ENCODE measurements at places on chromosomes 11 and 22.

GRCh38 chr11:114195981-114196731 is 100.0 kb upstream of the NNMT start:
- peak; percentile 25 for DNase-seq

GRCh38 chr11:6646576-6646917 is 9.1 kb downstream of the DCHS1 start:
- no peak for DNase-seq

DNA sequence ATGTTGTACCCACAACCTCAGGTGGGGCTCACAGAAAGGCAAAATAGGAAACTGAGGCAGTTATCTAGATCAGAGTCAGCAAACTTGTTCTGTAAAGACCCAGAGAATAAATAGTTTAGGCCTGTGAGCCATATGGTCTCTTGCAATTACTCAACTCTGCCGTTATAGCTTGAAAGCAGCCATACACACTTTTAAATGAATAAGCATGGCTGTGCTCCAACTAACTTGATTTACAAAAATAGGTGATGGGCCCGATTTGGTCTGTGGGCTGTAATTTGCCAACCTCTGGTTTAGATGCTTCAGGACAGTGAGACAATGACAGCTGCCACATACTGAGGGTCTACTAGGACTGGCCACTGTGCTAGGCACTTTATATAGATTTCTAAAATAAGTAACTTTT is 198.8 kb upstream of the NARS2 start:
- DNase-seq, result no peak

DNA sequence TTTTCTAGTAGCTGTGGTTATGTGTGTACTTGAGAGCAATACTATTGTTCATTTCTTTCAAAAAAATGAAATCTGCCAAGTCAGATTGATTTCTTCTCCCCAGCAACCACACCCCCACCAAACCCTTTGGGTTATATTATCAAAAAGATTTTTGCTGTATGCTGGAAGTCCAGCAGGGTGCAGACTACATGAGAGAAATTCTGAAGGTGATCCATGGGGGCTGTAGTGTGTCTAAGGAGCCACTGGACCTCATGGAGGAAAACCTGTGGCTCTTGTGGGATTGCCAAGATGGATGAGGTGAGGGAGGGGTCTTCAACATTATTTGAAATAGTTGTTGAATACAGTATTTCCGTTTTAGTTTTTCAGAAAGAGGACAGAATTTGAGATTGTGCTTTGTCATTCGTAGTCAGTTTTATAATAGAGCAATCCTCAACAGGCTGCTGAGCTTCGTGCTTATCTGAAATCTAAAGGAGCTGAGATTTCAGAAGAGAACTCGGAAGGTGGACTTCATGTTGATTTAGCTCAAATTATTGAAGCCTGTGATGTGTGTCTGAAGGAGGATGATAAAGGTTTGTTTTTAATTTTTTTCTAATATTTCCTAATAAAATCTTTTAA is 3.1 kb downstream of the EIF3M start:
- DNase-seq, result peak; percentile 58

DNA sequence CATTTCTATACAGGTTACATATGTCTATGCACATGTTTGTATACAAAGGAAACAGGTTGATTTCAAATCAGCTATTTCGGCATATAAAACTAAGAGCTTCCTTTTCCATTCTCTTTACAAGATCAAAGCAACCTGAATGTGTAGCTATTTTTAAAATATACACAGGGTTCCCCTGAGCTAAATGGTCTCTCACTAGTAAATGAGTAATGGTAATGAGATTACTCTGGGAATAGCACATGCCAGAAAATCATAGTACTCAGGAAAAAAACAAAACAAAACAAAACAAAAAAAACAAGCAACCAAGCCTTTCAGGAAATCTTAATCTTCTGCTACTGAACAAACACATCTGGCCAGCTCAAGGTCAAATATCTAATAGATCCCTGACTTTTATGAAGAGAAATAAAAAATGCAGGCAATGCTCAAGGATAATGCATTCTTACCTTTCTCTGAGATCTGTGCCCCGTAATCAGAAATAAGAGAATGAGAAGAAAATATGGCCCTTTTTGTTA is 156.6 kb upstream of the POU2AF2 start:
- no peak for DNase-seq

GRCh38 chr22:21000207-21000986 is 1.5 kb downstream of the THAP7 start:
- no peak for DNase-seq

GRCh38 chr11:57324154-57324885 is 432 bp downstream of the TNKS1BP1 start:
- peak; percentile 61 for DNase-seq
